ENCODE measurements at places on chromosomes 3 and 15.
A peak's percentile ranks its signal among the peaks of the same experiment; 100 is the strongest.

- no peak for DNase-seq
Measured at GRCh38 chr3:194933465-194933864, 247.8 kb downstream of the FAM43A start.

GRCh38 chr3:118080889-118081288 is 953.8 kb downstream of the IGSF11 start:
- no peak for DNase-seq

DNA sequence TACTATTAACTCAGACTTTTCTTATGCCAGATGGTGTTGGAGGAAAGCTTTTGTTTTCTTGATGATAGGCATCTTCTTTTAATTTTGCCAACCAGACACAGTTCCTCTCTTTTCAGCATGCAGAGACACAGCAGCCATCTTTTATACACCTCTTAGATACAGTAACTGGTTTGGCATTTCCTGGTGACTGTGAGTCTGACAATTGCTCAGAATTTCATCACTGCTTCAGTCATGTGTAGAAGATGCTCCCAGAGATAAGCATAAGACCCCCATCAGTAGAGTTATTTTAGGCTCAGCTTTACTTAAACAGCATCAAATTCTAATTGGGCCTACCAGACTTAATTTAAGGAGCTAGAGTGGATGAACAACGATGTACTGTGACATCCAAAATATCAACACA is 779.0 kb downstream of the SQOR start:
- DNase-seq, result peak; percentile 32

DNA sequence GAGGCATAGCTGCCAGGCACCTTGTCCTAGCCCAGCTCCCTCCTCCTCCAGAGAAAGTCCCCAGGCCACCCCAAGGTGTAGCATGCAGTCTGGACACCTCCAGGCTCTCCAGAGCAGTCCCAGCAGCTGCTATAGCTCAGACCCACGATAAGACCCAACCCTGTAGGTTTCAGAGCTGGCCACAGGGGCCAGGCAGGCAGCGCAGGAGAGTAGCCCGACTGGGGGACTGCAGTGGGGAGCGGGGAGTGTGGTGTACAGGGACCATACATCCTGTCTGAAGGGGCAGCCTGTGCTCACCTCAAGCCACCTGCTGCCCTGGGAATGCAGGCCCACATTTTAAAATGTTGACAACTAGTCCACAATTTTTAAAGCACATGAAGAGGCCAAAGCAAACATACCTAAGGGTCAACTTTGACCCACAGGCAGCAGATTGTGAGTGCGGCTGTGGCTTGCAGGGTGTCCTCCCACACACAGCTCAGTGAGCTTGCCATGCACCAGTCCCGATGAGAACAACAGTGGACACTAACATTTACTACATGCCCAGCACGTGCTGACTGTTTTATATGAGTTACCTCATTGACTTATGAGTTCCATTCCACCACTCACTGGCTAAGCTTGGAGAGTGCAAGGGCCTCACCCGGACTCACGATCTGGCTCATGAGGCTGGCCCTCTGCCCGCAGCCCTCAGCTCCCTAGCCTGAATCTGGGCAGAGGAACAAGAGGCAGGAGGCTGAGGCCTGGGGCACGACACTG is 81.4 kb downstream of the DNAJB8 start:
- DNase-seq, result peak; percentile 60

DNA sequence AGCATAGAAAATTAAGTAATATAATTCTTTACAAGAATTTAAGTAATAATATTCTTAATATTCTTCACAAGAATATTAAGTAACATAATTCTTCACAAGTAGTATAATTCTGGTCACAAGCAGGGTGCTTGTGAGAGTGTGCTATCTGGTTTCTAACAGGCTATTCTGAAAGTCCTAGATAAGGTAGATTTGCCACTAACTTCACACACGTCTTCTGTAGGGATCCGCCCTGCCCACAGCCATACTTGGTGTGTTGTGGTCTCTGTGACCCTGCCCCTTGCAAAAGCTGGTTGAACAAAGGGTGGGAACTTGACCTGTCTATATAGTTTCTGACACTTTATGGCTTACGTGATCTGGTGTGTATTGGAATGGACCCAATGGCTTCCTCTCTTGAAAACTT is 253.4 kb upstream of the MDFIC2 start:
- no peak for DNase-seq

DNA sequence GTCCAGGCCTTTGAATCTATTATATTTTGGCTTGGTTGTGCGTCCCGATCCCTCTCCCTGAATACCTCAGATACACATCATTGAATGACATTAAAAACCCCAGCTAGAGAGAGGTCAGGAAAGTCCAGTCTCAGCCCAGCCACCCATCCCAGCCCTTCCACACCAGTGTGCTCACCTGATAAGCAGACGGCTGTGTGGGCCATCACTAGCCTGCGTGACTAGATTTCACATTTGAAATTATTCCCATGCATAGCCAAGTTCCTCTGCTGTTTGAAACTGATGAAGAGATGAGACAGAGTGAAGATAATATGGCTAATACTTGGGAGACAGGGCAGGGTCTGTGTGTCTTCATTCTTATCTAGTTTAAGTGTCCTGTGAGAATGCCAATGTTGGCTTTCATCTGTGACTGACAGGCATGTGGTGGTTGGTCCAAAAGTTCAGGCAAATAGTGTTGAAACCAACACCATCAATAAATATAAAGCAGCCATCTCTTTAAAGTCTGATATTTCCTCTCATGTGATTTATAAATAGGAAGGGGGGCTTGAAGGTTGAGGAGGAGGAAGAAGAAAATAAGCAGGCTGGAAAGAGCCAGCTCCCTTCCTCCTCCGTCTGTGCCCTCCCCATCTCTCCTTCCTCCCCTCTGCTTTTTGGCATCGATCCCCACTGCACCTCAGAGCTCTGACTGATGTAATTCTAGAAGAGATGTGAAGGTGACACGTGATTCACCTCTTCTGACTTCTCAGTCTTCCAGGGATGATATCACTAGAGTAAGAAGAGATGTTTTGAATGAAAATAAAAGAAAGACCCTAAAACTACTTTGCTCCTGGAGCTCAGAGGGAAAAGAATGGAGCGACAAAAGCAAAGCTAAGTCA is 5.1 kb downstream of the FAM43A start:
- no peak for DNase-seq

- DNase-seq, result peak; percentile 69
Measured at GRCh38 chr3:153246806-153247205, 84.8 kb downstream of the RAP2B start.

DNA sequence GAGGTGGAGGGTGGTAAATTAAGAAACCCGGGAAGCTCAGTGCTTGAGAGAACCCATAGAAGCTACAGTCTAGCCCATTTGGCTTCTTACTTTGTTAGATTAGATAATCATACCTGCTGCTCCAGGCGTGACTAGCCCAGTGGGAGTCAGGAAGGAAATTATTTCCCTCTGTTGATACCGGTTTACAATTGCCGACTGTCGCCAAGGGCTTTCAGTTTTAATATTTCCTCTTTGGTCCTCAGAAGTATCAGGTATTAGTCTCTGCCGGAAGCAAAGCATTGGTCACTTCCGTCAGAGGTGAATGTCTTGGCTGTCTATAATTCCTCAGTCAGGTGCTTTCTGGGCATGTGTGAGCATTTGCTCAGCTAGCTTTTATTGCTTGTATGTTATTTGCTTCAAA is 75.2 kb downstream of the LPP start:
- DNase-seq, result no peak

DNA sequence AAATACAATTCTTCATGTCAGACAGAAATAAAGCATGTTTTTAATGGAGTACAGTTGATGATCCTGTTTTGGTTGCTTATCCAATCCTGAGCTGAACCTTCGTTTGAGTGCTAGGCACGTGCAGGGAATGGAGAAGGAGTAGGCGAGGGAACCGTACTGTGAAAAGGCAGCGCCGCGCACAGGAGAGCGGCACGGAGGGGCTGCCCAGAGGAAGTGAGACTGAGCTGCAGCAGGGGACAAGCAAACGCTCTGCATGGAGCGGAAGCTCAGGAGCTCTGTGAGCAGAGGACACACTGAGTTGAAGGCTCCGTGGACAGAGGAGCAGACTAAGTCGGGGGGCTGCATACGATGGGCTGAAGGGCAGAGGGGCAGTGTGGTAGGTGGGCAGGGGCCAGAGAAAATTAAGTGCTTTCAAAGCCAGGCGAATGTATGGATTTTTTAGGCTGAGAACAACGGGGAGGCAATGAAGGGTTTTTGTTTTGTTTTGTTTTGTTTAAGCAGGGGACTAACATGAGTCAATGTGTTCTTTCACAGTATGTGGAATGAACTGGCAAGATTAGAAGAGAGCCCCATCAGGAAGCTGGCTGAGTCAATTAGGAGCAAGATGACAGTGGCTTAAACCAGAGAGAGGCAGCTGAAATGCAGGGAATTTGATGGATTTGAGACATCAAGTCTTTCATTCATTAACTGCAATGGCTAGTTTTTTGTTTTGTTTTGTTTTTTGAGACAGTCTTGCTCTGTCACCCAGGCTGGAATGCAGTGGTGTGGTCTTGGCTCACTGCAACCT is 23.8 kb upstream of the TM2D3 start:
- peak; percentile 78 for DNase-seq

DNA sequence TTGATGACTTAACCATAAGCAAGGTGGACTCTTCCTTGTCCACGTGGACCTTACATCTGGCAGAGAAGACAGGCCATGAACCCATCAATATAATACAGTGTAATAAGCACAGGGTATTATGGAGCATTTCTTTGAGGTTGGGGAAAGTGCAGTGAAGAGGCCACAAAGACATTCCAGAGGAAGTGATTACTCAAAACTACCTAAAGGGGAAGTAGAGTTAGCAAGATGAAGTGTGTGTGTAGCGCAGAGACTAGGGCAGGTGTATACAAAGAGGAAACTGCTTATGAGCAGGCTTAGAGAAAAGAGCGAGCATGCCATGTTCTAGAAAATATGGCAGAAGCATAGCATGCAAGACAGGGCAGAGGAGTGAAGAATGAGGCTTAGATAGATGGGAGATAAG is 17.9 kb downstream of the CP start:
- no peak for DNase-seq

- no peak for DNase-seq
Measured at GRCh38 chr15:89444241-89445225, 51.9 kb downstream of the RHCG start.

DNA sequence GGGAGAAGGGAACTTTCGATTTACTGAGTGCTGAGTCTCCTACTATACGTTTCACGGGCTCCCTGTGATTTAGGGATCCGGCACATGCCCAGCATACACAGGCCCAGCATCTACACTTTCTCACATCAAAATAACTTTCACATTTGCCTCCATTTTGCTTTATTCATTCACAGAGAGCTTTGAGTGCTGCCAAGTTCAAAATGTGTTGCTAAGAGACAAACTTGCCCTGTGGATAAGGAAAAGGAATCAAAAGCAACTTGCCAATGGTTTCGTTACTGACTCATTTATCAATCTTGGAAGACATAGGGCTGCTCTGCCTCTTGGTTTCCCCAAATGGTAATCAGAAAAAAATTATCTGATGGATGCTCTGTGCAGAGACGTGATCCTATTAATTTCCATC is 86.3 kb upstream of the LRRN1 start:
- DNase-seq, result no peak

DNA sequence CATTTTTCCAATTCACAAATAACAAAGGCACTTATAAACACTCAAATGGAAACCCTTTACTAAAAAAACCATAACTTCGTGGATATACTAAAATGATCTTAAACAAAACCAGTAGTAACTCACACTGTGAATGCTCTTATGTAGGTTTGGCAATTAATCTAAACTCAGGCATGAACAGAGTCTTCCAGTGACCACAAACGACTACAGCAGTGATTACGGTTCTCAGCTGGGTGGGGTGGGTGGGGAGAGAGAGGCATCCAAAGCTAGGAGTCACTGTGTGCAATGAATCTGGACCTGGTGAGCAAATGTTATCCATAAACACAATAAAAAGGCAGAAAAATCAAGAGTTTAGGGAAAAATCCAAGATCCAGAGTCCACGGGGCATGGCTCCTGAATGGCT is 21.3 kb downstream of the SLC12A8 start:
- peak; percentile 39 for DNase-seq

DNA sequence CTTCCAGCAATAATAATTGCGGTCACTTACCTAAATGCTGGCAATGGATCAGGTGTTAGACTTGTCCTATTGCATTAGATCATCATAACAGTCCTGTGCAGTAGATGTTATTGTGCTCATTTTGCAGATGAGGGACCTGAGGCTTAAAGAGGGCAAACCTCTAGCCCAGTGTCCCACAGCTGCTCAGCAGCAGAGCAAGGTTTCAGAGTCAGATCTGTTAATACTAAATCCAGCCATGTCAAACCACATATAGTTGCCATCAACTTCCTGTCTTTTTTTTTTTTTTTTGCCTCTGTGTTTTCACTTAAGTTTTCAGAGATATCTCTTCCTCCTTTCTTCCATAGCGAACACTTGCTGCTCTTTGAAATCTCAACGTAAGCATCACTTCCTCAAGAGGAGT is 12.1 kb downstream of the FEZF2 start:
- no peak for DNase-seq
